ENCODE measurements at places on chromosomes 1 and 21.

GRCh38 chr1:170670802-170671628 lies 7.1 kb downstream of the PRRX1 start:
- peak; percentile 54 for DNase-seq

GRCh38 chr21:38986806-38987632 lies 181.3 kb downstream of the ETS2 start:
- DNase-seq, result no peak

DNA sequence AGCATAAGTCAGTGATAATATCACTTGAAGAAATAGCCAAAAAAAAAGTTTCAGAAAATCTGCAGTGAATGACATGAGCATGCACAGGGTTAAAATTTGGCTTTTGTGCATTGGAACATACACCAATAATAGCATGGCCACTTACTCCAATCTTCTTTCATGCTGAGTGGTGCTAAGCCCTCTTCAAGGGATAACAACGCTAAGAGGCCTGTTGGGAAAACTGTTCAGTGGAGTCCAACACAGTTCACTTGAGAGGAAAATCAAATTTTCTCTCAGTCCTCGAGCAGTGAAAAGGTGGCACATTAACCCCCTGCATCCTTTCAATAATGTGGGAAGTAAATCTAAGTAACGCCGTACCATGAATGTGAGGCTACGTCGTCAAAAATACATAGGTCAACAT lies 264.7 kb downstream of the SPATA17 start:
- DNase-seq, result no peak

DNA sequence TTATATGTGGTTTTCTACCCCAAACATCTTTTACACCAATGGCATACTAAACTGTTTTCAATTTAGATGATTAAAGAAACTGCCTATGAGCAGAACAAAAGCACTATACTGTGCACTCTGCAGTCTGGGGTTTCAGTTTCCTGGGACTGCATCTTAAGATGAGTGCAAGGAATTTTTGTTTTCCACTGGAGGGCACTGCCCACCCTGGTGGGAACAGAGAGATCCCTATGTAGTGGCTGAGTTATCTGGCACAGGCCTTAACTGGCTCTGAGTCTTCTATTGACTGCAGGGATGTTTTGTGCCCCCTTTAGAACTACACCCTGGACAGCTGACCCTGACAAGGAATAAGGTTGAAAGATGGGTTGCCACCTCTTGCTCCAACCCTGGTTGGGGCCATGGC lies 12.0 kb downstream of the PROK1 start:
- peak; percentile 5 for DNase-seq

GRCh38 chr1:171966426-171967220 lies 125.3 kb downstream of the DNM3 start:
- DNase-seq, result no peak

DNA sequence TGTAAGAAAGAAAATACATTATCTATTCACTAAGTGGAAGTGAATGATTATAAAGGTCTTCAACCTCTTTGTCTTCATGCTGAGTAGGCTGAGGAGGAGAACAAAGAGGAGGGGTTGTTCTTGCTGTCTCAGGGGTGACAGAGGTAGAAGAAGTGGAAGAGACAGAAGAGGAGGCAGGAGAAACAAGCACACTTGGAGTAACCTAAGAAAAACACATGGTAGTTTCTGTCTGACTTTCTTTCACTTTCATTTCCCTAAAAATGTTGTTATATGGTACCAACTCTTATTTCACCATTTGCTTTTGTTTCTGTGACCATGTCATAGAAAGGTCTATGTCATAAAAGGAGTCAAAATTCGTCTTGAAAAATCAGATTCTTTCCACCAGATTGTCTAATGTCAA lies 696.6 kb upstream of the BRINP3 start:
- DNase-seq, result no peak

DNA sequence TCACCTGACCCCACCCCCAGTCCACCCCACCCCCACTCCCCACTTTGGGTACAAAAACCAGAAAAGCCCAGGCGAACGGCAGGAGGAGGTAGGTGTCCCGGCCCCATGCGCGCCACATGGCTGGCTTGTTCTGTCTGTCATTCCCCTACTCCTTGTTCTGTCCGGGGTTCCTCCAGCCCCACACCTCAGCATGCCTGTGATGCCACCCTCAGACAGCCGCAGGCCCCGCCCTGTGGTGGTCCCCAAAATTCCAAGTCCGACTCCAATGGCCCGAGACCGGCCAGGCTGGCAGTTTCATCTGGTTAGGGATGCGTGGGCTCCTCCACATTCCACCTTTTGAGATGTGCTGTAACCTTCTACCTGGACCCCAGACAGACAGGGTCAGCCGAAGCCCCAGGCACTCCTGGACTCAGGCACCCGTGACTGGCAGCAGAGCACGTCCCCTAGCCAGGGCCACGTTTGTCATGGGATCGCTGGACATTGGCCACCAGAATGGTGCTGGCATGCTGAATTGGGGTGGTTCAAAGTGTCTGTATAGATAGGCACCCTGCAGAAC lies 94.4 kb downstream of the WDR4 start:
- no peak for DNase-seq

GRCh38 chr1:97864615-97865014 lies 56.2 kb downstream of the DPYD start:
- DNase-seq, result no peak

- DNase-seq, result no peak
These were observed 561.8 kb upstream of the ADAMTS5 start for GRCh38 chr21:27528697-27529096.

DNA sequence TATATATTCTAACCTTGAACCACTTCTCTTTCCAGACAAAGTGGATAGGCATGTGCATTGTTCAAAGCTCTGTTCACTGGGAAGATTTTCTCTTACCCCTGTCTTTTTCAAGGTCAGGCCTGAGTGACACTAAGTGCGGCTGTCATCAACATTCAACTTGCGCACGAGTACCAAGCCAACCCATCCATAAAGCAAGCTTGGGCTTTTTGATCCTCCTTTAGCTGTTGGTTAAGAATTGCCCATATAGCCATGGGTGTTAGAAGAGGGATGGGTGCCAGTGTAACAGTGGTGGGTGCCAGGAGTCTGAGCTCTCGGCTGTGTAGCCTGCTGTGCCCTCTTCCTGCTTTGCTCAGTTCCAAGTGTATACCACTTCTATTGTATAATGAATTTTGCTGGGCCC lies 136.1 kb downstream of the GLUL start:
- DNase-seq, result no peak

GRCh38 chr1:89519779-89520358 lies 4.8 kb upstream of the LRRC8B start:
- DNase-seq, result peak; percentile 21

GRCh38 chr1:223745731-223746130 lies 33.4 kb downstream of the CAPN2 start:
- DNase-seq, result no peak

DNA sequence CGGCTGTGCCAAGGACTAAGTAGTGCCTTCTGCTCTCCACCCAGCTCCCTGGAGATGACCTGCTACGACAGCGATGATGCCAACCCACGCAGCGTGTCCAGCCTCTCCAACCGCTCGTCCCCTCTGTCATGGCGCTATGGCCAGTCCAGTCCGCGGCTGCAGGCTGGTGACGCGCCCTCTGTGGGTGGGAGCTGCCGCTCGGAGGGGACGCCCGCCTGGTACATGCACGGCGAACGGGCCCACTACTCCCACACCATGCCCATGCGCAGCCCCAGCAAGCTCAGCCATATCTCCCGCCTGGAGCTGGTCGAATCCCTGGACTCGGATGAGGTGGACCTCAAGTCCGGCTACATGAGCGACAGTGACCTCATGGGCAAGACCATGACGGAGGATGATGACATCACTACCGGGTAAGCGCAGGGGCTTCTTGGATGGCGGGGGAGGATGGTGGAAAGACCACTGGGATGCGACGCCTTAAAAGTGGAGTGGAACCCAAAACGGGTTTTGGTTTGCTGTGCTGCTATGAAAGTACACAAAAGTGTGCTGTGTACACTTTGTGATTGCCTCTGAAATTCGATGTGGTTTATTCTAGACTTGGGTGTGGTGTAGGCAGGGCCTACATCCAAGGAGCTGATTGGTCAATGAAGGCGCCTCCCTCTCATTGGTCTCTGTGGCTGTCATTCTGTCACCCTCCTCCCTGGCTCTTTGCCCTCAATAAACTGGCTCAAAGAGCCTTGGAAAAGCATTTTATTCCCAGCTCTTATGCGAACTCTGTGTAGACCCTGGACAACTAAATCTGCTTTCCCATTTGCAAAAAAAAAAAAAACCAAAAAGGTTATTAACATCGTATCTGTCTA lies 110.4 kb upstream of the IPO9 start:
- DNase-seq, result peak; percentile 79

DNA sequence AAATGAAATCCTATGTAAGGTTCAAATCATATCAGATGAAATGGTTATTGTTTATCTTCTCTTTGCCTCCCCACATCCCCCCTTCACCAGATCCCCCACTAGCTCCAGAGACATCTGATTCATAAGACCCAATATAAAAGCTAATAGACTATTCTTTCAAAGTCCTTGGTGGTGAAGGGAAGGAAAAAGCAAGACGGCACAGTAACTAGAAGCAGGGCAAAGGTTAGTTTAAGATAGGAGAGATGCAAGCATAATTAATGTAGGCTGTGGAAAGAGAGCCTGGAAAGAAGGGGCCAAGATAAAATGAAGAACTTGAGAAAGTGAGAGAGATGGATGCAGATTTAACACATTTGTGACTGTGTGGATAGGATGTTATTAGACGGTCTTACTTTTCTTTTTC lies 33.8 kb downstream of the BTG3 start:
- no peak for DNase-seq

DNA sequence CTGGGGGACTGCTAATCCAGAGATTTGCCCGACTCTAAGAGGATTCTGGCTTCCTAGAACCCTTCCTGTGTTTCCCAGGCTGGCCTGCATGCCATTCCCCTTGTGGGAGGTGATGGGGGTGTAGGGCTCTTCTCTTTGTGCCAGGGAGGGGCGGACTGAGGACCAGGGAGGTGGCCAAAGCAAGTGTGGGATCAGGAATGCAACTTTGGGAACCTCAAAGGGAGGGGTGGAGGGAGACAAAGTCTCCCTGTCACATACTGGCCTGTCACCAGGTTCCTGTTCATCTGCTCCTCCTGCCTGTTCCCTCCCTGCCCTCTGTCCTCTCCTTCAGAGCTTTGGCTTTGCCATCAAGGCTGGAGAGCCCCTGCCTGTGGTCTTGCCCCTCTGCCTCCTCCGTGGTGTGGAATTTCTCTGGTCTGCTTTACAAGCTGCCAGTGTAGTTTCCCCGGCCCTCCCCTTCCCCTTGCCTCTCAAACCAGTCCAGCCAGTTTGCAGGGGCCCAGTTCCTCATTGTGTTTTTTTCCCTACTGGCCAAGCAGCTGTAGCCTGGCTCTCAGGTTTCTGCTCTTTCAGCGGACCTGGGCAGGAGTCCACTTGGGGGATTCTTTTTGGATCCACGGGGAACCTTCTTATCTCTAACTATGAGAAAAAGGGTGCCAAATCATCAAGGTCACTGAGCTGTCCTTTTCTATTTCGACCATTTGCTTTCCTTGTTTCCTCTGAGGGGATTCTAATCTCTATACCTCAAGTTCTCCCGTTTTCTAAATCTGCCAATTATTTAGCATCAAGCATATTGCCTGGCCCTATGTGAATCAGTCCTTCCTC lies 1.8 kb downstream of the CGN start:
- DNase-seq, result no peak

GRCh38 chr1:82972841-82973553 lies 1025.9 kb downstream of the TTLL7 start:
- DNase-seq, result no peak

GRCh38 chr21:42579456-42580075 lies 65.9 kb downstream of the SLC37A1 start:
- DNase-seq, result no peak

DNA sequence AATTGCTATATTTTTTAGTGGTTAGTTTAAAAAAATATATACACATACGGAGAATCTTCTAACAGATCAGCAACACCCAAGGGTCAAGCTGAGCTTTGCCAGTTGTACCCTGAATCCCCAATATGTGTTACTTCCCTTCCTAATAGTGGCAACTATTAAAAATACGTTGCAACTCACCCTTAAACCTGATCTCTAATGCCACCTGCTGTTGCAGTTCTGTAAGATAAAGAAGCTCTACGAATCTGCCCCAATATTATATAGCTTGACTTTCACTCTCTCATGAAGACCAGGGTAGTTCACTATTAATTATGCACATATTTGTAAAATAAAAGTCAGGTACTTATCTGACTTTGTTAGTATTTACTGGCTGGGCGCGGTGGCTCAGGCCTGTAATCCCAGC lies 58.4 kb downstream of the ASH1L start:
- peak; percentile 59 for DNase-seq

DNA sequence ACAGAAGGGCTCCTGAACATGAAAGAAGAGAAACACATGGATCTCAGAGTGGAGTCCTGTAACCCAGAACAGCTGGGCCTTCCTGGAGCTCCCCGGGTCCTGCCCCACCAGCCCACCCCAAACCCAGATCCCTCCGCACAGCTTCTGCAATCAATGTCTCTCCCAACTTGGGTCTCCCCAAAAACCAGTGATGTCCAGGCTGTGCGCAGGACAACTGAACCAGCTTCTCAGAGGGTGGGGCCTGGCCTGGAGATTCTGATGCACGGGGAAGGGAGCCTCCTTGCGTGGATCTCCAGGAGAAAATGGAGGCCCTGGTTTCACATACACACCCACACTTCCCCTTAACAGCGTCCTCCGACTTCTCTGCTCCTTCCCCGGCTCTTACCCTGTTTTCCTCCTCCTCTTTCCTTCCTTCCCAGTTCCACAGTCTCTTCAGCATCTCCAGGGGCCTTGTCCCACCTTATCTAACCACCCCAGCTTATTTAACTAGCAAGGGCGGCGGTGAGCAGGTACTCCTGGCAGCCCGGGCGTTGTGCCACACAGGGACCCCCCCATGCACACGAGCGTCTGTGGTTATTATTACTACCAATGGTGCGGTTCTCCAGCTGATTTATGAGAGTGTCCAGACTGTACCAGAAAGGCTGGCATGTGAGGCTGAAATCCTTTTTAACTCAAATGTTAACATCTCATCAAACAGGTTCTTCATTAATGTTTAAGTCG lies 11.2 kb upstream of the MX2 start:
- no peak for DNase-seq

- DNase-seq, result no peak
These were observed 2.8 kb downstream of the CD48 start for GRCh38 chr1:160708801-160709200.

DNA sequence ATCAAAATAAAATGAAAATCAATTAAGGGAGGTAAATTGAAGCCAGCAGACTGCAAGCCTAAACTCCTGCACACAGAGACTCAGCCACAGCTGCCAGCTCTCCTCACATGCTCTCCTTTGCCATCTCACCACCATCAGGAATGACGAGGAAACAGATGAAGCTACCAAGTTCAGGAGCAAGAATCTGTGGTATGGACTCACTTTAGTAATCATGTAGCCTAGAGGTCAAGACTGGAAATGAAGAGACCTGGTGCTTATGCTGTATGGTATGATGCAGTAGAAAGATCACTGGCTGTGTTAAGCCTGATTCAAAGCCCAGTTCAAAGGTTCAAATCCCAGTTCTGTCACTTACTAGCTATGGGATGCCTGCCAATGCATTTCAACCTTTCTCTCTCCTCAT lies 78.9 kb upstream of the CAMK1G start:
- DNase-seq, result no peak

GRCh38 chr1:187001198-187001889 lies 172.6 kb downstream of the PLA2G4A start:
- DNase-seq, result no peak

GRCh38 chr1:145690587-145691558 lies 16.3 kb downstream of the PDZK1 start:
- no peak for DNase-seq

- DNase-seq, result no peak
These were observed 36.0 kb downstream of the NUAK2 start for GRCh38 chr1:205285381-205286101.
